CD4-positive, alpha-beta T cell treated with Interleukin-4 for 1 hour (primary cell): ENCODE measurements at places on chromosomes 2 and 18.

DNA sequence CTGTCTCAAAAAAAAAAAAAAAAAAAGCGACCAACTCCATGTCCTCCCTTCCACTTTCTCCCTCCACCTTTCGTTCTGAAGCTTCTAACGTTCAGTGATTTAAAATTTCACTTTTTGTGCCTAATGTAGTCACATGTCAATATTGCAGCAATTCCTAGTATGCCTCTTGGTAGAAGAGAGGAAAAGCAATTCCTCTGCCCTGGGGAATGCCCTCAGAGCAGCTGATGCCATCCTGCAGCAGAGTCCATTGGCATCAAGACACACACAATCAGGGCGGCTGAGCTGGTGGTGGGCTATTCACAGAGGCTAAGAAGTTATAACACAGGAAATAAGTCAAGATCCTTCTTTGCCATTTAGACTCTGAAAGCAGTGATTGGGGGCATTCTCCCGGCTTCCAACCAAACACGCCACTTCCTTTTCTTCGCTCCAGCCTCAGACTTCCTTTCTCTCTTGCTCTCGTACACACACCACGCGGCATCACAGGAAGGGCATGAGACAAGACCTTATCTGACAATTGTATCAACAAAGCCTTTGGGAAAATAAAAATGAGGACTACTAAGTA is 71.9 kb downstream of the MOGAT1 start:
- DNase-seq = no peak

GRCh38 chr2:224772494-224772893 is 56.3 kb upstream of the CCDC195 start:
- no peak for DNase-seq

- no peak for DNase-seq
Observed at GRCh38 chr2:215505044-215505786, 69.3 kb upstream of the FN1 start.

GRCh38 chr2:234771176-234771575 is 180.6 kb upstream of the SH3BP4 start:
- no peak for DNase-seq
